ENCODE measurements at places on chromosomes 1 and 21.

DNA sequence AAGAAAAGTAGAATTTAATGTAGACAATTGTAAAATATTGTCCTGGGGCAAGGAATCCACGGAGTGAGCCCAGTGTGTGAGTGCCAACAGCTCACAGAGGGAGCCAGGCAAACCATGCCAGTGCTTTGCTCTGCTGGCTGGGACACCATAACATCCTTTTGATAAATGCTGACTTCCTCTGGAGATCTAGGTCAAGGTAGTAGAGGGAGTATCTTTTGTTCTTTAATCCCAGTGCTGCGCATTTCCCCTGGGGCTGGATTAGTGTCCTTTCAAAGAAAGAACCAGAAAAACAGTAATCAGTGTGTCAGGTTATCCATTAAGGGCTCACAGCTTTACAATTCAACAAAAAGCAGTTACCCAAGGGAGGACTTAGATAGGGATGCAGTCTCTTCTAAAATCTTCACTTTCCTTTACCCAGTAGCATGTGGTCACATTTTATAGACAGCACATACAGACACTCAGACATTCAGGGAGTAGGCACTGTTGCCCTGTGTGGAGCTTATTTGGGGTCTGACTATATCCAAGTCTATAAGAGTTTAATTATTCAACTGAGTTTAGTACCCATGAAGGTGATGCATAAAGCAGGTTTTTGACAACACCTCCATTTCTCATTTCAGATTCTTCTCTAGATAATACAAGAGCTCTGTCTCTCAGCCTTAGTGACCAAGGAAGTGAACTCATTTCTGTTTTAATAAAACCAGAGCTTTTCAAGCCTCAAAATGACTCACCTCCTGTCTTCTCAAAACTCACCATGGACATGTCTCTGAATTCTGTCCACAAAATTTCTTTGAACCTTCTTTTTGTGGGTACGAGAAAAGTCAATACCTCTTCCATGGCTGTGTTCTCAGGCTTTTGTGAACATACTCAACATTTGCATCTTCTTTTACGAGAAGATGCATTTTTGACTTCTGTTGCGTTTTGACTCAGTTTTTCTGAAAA is 215.3 kb downstream of the BRINP2 start:
- no peak for DNase-seq

DNA sequence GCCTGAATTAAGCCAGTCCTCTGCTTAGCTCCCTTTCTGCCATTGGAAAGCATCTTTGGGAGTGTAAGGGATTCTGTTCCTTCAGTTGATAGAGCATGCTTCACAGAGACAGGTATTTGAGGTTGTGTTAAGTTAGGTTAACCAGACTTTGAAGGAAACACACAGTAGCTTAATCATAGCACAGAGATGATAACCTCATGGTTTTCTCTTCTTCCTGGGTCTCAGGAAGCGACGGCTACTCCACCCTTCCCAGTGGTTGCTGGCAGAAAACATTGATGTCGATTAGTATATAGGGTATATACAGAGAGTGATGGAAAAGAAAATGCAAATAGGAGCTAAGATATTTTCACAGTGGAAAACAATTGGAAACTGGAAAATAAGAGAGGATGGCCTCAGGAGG is 42.0 kb downstream of the S1PR1 start:
- DNase-seq, result no peak

- DNase-seq, result no peak
These were observed 1.7 kb downstream of the AKT3 start for GRCh38 chr1:243848165-243848857.

DNA sequence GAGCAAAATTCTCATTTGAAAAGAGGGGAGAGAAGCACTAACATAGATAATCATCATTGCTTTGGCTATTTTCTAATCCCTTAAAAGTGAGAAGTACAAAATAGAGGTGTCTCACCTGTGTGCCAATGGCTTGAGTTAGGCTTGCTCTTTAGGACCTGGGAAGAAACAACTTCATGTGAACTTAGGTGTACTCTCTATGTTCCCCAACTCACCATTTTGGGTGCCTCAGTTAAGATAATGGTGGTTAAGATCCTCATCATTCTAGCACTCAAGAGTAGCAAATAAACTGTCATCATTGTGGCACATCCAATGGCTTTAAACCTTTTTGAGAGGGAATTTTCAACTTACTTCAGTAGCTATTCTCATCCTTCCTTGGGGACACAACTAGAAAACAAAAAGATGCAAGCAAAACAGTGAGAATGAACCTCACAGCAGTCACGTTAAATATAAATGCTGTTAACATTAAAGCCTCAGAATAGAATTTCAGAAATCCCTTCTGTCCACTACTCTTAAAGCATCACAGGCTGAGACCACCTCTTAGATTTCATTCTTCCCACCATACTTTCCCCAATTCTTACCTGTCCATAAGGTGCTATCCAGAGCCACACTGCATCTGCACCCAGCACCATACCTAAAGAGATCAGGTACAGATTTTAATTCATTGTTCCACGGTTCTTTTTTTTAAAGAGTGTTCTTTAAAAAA is 1.2 kb downstream of the GAS5 start:
- DNase-seq, result no peak

- DNase-seq, result no peak
These were observed 125.9 kb downstream of the RHOU start for GRCh38 chr1:228860911-228861831.

GRCh38 chr1:41514381-41514780 is 29.9 kb upstream of the EDN2 start:
- no peak for DNase-seq

- no peak for DNase-seq
These were observed 38.9 kb upstream of the TARDBP start for GRCh38 chr1:10973552-10973951.

All from natural killer cell (primary cell).